ENCODE measurements at places on chromosomes 5 and 9. TPM values are rescaled to one million over a fixed set of nuclear protein-coding genes. Genes with fewer than 3 reads are reported as not detected.

DNA sequence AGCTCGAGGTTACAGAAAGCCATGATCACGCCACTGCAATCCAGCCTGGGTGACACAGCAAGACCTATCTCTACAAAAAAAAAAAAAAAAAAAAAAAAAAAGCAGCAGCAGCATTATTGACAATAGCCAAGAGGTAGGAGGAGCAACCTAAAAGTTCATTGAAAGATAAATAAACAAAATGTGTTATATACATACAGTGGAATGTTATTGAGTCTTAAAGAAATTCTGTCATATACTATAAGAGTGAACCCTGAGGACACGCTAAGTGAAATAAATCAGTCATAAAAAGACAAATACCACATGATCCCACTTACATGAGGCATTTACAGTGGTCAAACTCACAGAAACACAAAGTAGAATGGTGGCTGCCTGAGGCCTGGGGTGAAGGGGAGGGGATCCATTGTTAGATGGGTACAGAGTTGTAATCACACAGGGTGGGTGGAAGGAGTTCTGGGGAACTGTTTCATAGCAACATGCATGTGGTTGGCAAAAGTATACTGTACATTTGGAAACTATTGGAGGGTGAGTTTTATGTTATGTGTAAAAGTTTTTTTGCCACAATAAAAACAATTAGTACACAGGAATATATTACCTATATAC, 77.2 kb downstream of the MLLT3 start:
- no peaks in the 10 kb centered on the region for H3K27me3 ChIP-seq
- no peaks in the 10 kb centered on the region for H3K4me1 ChIP-seq
- DNase-seq: no peak
- no peaks in the 10 kb centered on the region for H3K36me3 ChIP-seq
- no peak overlapping the region for H3K4me3 ChIP-seq

GRCh38 chr9:37840560-37841194, 40.1 kb downstream of the DCAF10 start:
- H3K4me3 ChIP-seq: no peak overlapping the region
- no peak overlapping the region for H3K27ac ChIP-seq
- no peaks in the 10 kb centered on the region for H3K4me1 ChIP-seq
- no peaks in the 10 kb centered on the region for H3K27me3 ChIP-seq

DNA sequence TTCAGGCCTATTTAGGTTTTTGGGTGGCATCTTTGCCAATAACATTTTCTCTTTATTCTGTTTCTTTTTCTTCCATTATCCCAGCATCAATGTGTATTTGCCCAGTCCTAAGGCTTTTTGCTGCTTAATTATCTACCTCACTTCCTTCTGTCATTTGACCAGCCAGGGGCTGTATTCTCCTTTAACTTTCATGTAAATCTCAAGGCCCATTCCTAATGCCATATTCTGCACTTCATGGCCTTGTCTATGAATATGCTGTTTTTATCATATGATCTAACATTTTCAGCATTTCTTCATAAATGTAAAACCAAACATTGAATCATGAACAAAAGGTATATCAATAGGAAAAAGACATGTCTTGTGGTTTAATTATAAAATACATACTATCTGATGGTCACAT, 108.7 kb downstream of the SSBP2 start:
- DNase-seq: no peak
- H3K36me3 ChIP-seq: no peaks in the 10 kb centered on the region
- H3K27me3 ChIP-seq: no peaks in the 10 kb centered on the region
- no peak overlapping the region for H3K27ac ChIP-seq
- H3K4me1 ChIP-seq: no peaks in the 10 kb centered on the region
- H3K4me3 ChIP-seq: no peak overlapping the region

Gene SELENOP
- 1,788 TPM for polyA plus RNA-seq

- no peak overlapping the region for H3K27ac ChIP-seq
- H3K36me3 ChIP-seq: no peaks in the 10 kb centered on the region
- no peak for DNase-seq
- no peaks in the 10 kb centered on the region for H3K4me1 ChIP-seq
- no peaks in the 10 kb centered on the region for H3K27me3 ChIP-seq
Observed at GRCh38 chr5:129410488-129410887, 49.6 kb upstream of the ADAMTS19 start.

DNA sequence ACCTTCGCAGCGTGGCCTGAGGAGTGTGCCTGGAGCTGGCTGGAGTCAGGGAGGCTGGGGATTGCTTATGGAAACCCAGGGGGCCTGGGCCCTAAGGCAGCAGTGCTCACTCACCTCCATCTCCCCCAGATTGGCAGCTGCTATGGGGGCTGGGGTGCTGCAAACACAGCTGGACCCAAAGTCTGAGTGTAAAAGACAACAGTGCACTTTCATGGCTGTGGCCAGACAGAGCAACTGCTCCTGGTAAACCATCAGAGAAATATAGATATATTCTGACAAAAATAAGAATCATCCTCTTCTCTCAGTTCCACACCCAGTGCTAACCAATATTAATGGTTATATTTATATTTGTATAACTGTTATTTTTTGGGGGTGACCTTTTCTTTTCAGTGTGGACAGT, 123.9 kb downstream of the TENT4A start:
- no peak overlapping the region for H3K4me3 ChIP-seq
- H3K4me1 ChIP-seq: no peaks in the 10 kb centered on the region
- no peak overlapping the region for H3K27ac ChIP-seq
- H3K27me3 ChIP-seq: no peaks in the 10 kb centered on the region
- DNase-seq: no peak

DNA sequence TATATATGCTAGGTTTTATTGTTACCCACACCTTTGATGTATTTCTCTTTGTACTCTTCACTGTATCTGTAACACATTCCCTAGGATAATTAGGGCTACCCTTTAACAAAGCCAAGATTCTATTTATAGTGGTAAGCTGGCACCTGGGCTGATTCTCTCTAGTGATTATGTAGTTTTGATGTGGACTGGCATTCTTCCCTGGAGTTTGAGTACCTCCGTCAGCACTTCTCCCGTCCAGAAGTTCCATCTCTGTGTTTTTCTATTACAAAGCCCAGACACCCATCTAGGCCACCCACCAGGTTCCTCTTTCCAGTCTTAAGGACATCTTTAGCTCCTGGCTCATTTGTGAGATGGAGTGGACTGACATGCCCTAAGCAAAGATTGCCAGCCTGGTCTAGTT, 55.9 kb upstream of the CDKN2B start:
- no peaks in the 10 kb centered on the region for H3K27me3 ChIP-seq
- no peaks in the 10 kb centered on the region for H3K4me1 ChIP-seq
- H3K36me3 ChIP-seq: no peaks in the 10 kb centered on the region
- H3K27ac ChIP-seq: no peak overlapping the region

GRCh38 chr9:4389755-4390154, 89.9 kb upstream of the GLIS3 start:
- H3K27ac ChIP-seq: no peak overlapping the region
- H3K4me3 ChIP-seq: no peak overlapping the region
- H3K4me1 ChIP-seq: peaks cover 1% of the 10 kb centered on the region
- H3K27me3 ChIP-seq: no peaks in the 10 kb centered on the region
- no peaks in the 10 kb centered on the region for H3K36me3 ChIP-seq

DNA sequence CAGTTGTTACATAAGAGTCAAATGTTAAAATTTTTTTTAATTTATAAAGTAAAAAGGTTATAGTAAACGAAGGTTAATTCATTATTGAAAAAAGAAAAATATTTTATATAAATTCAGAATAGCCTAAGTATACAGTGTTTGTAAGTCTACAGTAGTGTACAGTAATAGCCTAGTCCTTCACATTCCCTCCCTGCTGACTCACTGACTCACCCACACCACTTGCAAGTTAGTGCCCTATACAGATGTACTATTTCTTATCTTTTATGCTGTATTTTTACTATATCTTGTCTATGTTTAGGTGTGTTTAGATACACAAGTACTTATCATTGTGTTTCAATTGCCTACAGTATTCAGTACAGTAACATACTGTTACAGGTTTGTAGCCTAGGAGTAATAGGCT, 57.6 kb downstream of the MAMDC2 start:
- H3K36me3 ChIP-seq: no peaks in the 10 kb centered on the region
- H3K27ac ChIP-seq: no peak overlapping the region
- H3K4me1 ChIP-seq: no peaks in the 10 kb centered on the region
- no peak overlapping the region for H3K4me3 ChIP-seq
- DNase-seq: no peak
- no peaks in the 10 kb centered on the region for H3K27me3 ChIP-seq

Gene NMUR2
- polyA plus RNA-seq: not detected

Gene MEF2C
- polyA plus RNA-seq: 2.8 TPM

- H3K4me1 ChIP-seq: peaks cover 2% of the 10 kb centered on the region
- H3K4me3 ChIP-seq: no peak overlapping the region
- H3K36me3 ChIP-seq: no peaks in the 10 kb centered on the region
- no peak overlapping the region for H3K27ac ChIP-seq
- H3K27me3 ChIP-seq: no peaks in the 10 kb centered on the region
- DNase-seq: no peak
Observed at GRCh38 chr9:101636247-101636646, 41.5 kb upstream of the PPP3R2 start.

GRCh38 chr5:8848997-8849594, 696.8 kb downstream of the SEMA5A start:
- no peak overlapping the region for H3K4me3 ChIP-seq
- no peak for DNase-seq
- no peak overlapping the region for H3K27ac ChIP-seq
- no peaks in the 10 kb centered on the region for H3K36me3 ChIP-seq
- no peaks in the 10 kb centered on the region for H3K27me3 ChIP-seq

DNA sequence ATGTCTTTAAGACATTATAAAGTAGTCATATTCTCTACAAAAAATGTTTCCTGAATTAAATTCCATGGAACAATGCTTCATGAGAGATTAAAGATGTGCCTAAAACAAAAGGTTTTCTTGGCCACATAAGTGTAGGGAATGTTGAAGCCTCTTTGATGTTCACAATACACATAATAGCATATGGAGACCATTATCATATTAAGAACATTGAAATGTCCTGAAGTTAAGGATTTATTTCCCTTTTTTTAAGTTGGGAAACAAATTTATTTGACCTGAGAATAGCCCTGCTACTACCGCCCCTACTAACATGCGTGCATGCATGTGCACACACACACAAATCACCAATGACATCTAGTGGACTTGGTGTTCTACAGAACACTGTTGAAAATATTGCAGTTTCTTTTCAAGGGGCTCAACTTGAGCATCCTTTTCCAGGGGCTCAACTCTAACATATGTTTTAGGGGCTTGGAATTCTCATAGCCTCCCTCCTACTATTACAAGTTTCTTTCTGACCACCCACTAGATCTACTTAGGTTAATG, 124.9 kb upstream of the C6 start:
- DNase-seq: no peak
- no peak overlapping the region for H3K27ac ChIP-seq
- H3K4me1 ChIP-seq: no peaks in the 10 kb centered on the region
- no peaks in the 10 kb centered on the region for H3K27me3 ChIP-seq
- H3K4me3 ChIP-seq: no peak overlapping the region

- H3K27ac ChIP-seq: no peak overlapping the region
- H3K27me3 ChIP-seq: no peaks in the 10 kb centered on the region
- no peak overlapping the region for H3K4me3 ChIP-seq
- H3K36me3 ChIP-seq: no peaks in the 10 kb centered on the region
- DNase-seq: no peak
Observed at GRCh38 chr5:62111428-62111827, 194.6 kb upstream of the KIF2A start.

Gene SLC34A1
- polyA plus RNA-seq: 0.33 TPM

DNA sequence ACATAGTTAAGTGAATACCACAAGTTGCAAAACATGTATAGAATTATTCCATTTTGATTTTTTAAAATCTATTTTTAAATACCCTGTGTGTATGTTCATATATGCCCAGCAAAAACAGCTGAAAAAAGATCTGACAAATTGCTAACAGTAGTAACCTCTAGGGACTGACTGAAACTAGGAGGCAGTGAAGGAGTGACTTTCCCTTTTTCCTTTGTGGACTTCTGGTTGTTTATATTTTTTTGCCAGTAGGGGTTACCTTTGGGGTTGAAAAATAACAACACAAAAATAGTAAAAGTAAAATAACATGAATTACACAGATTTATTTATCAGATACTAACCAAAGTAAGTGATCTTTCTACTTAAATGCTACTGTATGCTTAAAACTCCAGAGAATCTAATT, 2.9 kb downstream of the MEGF9 start:
- no peak for DNase-seq
- H3K27ac ChIP-seq: peak overlapping the region; percentile 91

GRCh38 chr9:135342206-135343130, 137.1 kb upstream of the PPP1R26 start:
- H3K27me3 ChIP-seq: no peaks in the 10 kb centered on the region
- no peaks in the 10 kb centered on the region for H3K4me1 ChIP-seq
- no peak overlapping the region for H3K27ac ChIP-seq
- H3K4me3 ChIP-seq: no peak overlapping the region

Gene KIF20A
- polyA plus RNA-seq: 0.33 TPM

DNA sequence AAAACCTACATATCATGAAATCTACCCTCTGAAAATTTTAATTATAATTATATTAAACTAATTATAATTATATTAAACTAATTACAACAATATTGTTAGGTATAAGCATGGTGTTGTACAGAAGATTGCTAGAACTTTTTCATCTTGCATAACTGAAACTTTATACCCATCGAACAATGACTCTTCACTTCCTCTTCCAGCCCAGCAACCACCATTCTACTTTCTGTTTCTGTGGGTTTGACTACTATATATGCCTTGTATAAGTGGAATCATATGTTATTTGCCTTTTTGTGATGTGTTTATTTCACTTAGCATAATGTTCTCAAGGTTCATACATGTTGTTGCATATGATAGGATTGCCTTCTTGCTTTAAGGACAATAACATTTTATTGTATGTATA, 274.2 kb upstream of the CCNH start:
- H3K27me3 ChIP-seq: no peaks in the 10 kb centered on the region
- no peak for DNase-seq
- no peaks in the 10 kb centered on the region for H3K36me3 ChIP-seq
- H3K4me1 ChIP-seq: no peaks in the 10 kb centered on the region
- H3K27ac ChIP-seq: no peak overlapping the region

DNA sequence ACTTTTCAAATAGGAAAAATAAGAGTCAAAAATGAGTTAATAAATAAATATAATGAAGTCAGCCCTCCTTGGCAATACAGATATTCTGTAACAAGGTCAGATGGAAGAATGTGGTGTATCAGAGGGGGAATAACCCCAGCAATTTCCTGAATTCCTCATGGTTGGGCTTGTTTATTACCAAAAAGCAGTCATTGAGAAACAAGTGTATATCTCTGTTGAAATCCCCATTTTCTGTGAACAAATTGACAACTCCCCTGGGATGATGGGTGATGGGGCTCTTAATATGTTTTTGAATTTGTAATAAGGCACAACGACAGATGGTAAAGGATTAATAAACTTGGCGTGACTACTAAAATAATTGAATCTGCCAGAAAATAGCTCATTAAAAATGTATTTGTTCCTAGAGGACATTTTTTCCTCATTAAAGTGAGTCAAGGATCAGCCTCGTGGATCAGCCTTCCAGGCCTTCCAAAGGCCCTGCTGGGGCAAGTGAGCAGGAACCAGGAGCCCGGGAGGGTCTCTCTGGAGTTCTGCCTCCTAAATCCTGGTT, 34.2 kb downstream of the THBS4 start:
- no peaks in the 10 kb centered on the region for H3K27me3 ChIP-seq
- H3K27ac ChIP-seq: no peak overlapping the region
- no peak for DNase-seq
- no peak overlapping the region for H3K4me3 ChIP-seq
- H3K36me3 ChIP-seq: no peaks in the 10 kb centered on the region

GRCh38 chr9:137643921-137644320, 25.1 kb downstream of the EHMT1 start:
- DNase-seq: no peak
- H3K27ac ChIP-seq: no peak overlapping the region
- peaks cover 10% of the 10 kb centered on the region for H3K4me1 ChIP-seq
- no peak overlapping the region for H3K4me3 ChIP-seq
